ENCODE measurements at places on chromosomes 12 and 14.

- ATAC-seq = no peak
Measured at GRCh38 chr12:132433641-132434395, 56.1 kb upstream of the FBRSL1 start.

GRCh38 chr14:41699486-41699885 is 92.8 kb downstream of the LRFN5 start:
- no peak for ATAC-seq

- no peak for ATAC-seq
Measured at GRCh38 chr12:83153177-83153576, 466.5 kb downstream of the TMTC2 start.

GRCh38 chr12:4356041-4356327 is 23.5 kb downstream of the FGF23 start:
- no peak for ATAC-seq

DNA sequence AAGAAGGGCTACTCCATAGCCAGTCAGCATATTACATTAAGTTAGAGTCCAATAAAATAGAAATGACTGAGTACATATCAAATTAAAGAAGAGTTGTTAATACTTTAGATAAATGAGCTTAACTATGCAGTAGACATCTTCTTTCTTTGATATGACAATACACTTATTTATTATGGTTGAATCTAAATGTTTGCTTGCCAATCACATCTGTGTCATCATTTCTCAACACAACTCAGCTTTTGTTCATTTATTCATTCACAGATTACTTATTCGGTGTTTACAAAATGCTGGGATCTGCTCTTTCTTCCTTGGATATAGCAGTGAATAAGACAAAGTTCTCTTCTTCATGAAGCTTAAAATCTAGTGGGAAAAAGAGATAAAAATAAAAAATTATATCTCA is 614.6 kb upstream of the ATP2B1 start:
- no peak for ATAC-seq
